HCT116 (cell line): ENCODE measurements at places on chromosomes 7 and 10. TPM values are rescaled to one million over a fixed set of nuclear protein-coding genes. Genes with fewer than 3 reads are reported as not detected.
A peak's percentile ranks its signal among the peaks of the same experiment; 100 is the strongest.

- DNase-seq, result peak; percentile 23
- no peaks in the 10 kb centered on the region for H3K4me1 ChIP-seq
- no peaks in the 10 kb centered on the region for H3K36me3 ChIP-seq
- no peaks in the 10 kb centered on the region for H3K27me3 ChIP-seq
Measured at GRCh38 chr10:60208676-60209269, 180.9 kb downstream of the ANK3 start.

DNA sequence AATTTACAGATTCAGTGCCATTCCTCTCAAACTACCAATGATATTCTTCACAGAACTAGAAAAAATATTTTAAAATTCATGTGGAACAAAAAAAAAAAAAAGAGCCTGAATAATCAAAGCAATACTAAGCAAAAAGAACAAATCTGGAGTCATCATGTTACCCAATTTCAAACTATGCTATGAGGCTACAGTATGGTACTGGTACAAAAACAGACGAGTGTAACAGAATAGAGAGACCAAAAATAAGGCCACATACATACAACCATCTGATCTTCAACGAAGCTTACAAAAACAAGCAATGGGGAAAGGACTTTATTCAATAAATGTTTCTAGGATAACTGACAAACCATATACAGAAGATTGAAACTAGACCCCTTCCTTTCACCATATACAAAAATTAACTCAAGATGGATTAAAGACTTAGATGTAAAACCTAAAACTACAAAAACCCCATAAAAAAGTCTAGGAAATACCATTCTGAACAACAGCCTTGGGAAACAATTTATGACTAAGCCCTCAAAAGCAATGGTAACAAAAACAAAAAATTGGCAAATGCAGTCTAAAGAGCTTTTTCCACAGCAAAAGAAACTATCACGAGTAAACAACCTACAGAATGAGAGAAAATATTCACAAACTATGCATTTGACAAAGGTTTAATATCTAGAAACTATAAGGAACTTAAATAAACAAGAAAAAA lies 207.7 kb downstream of the PTN start:
- no peak overlapping the region for H3K27ac ChIP-seq
- H3K36me3 ChIP-seq, result no peaks in the 10 kb centered on the region
- DNase-seq, result no peak
- no peaks in the 10 kb centered on the region for H3K4me1 ChIP-seq

NPFFR1 gene
- total RNA-seq, result 0.02 TPM

NME8 gene
- not detected for total RNA-seq

GRCh38 chr7:45122975-45123860 lies 11.7 kb upstream of the TBRG4 start:
- no peak for DNase-seq
- H3K4me1 ChIP-seq, result no peaks in the 10 kb centered on the region
- no peak overlapping the region for H3K4me3 ChIP-seq
- no peak overlapping the region for H3K27ac ChIP-seq

SLC39A12 gene
- not detected for total RNA-seq

DNA sequence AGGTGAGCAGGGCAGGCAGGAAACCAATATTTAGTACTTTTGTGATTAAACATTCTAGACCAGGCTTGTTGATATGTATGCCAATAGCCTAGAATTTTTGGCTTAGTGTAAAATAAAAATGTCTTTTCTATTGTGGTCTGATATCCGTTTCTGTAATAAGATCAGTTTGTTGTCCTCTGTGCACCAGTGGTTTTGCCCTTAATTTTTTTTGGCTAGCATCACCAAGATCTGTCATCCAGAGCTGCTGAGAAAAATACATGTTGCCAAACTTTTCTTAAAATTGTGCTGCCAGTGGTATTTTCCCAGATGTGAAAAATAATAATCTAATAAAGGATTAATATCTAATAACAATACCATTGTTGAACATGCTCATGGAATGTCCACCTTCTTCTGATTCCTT lies 115.6 kb downstream of the TWIST1 start:
- no peaks in the 10 kb centered on the region for H3K36me3 ChIP-seq
- no peaks in the 10 kb centered on the region for H3K4me1 ChIP-seq
- no peak for DNase-seq
- H3K4me3 ChIP-seq, result no peak overlapping the region
- no peaks in the 10 kb centered on the region for H3K27me3 ChIP-seq
- H3K27ac ChIP-seq, result no peak overlapping the region

- no peaks in the 10 kb centered on the region for H3K4me1 ChIP-seq
- H3K27me3 ChIP-seq, result no peaks in the 10 kb centered on the region
- DNase-seq, result no peak
- no peak overlapping the region for H3K4me3 ChIP-seq
- H3K36me3 ChIP-seq, result no peaks in the 10 kb centered on the region
Measured at GRCh38 chr7:48837266-48837665, 87.1 kb upstream of the CDC14C start.

KCNMA1 gene
- 0.49 TPM for total RNA-seq

MMD2 gene
- not detected for total RNA-seq

DNA sequence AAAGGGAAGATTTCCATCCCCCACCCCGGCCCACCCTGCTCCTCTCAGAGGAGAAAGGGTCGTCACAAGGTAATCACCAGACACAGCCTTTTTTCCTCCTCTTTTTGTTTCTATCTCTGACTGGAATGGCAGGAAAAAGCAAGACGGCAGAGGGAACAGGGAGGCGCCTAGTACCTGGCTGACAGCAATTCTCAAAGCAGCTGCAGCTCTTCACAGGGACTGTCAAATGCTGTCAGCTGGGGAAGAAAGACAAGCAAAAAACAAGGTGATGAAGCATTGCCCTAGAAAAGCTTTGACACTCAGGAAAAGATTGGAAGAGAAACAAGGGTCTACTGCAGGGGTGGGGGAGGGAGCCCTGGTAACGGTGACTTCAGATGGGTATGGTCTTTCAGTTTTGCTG lies 52.7 kb downstream of the GNA12 start:
- H3K27me3 ChIP-seq, result no peaks in the 10 kb centered on the region
- no peak for DNase-seq
- peaks cover 9% of the 10 kb centered on the region; the same call in 1 of the 2 replicates for H3K36me3 ChIP-seq
- no peak overlapping the region for H3K27ac ChIP-seq

GRCh38 chr7:30173058-30173897 lies 38.5 kb downstream of the MTURN start:
- H3K4me1 ChIP-seq, result no peaks in the 10 kb centered on the region
- H3K27me3 ChIP-seq, result no peaks in the 10 kb centered on the region
- H3K4me3 ChIP-seq, result no peak overlapping the region
- DNase-seq, result no peak
- H3K36me3 ChIP-seq, result no peaks in the 10 kb centered on the region

DNA sequence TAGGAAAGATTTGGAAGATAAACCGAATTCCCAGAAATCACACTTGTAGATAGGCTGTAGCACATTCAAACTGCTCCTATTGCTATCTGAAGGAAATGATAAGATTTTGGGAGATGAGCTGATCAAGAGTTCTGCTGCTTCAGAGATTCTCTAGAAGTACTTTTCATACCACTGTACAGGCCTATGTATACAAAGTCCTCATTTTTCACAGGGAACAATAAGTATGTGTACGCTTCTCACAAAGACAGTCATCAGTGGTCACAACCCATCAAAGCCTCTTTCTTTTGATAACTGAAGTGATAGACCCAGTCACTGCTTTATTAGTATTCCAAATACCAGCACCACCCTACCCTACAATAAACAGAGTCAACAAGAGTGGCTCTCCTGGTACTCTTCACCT lies 15.6 kb upstream of the SEPTIN7 start:
- H3K27me3 ChIP-seq, result no peaks in the 10 kb centered on the region
- H3K27ac ChIP-seq, result no peak overlapping the region
- H3K4me1 ChIP-seq, result no peaks in the 10 kb centered on the region
- no peaks in the 10 kb centered on the region for H3K36me3 ChIP-seq
- no peak for DNase-seq

- no peaks in the 10 kb centered on the region for H3K27me3 ChIP-seq
- no peaks in the 10 kb centered on the region for H3K4me1 ChIP-seq
- no peaks in the 10 kb centered on the region for H3K36me3 ChIP-seq
- no peak overlapping the region for H3K4me3 ChIP-seq
- no peak for DNase-seq
- H3K27ac ChIP-seq, result no peak overlapping the region
Measured at GRCh38 chr7:124308384-124308783, 275.5 kb upstream of the TMEM229A start.

- peaks cover 3% of the 10 kb centered on the region; the same call in 1 of the 2 replicates for H3K27me3 ChIP-seq
- H3K4me1 ChIP-seq, result no peaks in the 10 kb centered on the region
- no peak for DNase-seq
- H3K36me3 ChIP-seq, result no peaks in the 10 kb centered on the region
- no peak overlapping the region for H3K27ac ChIP-seq
Measured at GRCh38 chr7:1758859-1759521, 88.9 kb downstream of the ELFN1 start.

GRCh38 chr10:87531908-87532622 lies 27.4 kb downstream of the MINPP1 start:
- H3K36me3 ChIP-seq, result no peaks in the 10 kb centered on the region
- H3K4me1 ChIP-seq, result no peaks in the 10 kb centered on the region
- DNase-seq, result no peak
